ENCODE measurements at places on chromosomes 11 and 22.
A peak's percentile ranks its signal among the peaks of the same experiment; 100 is the strongest.

DNA sequence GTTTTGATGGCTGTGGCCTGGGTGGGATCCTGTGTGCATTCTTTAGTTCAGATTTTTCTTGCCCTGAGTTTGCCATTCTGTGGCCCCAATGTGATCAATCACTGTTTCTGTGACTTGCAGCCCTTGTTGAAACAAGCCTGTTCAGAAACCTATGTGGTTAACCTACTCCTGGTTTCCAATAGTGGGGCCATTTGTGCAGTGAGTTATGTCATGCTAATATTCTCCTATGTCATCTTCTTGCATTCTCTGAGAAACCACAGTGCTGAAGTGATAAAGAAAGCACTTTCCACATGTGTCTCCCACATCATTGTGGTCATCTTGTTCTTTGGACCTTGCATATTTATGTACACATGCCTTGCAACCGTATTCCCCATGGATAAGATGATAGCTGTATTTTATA lies 620 bp downstream of the OR4C16 start:
- DNase-seq: no peak

GRCh38 chr11:92580908-92581307 lies 356.3 kb downstream of the FAT3 start:
- DNase-seq: no peak

DNA sequence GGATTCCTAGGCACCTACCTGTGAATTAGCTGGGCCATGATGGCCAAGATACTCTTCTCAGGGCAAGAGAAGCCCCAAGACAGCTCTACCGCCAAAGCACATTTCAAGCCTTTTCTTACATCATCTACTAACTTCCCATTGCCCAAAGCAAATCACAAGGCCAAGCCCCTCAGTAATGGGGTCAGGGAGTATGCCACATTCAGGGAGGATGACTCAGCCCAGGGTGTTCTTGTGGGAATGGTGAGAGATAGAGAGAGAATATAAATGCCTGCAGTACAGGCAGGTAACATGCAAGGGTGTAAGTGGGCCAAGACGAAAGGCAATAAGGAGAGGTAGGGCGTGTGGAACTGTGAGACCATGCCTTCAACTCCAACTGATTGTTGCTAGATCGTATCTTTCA lies 162.5 kb upstream of the ISX start:
- no peak for DNase-seq

DNA sequence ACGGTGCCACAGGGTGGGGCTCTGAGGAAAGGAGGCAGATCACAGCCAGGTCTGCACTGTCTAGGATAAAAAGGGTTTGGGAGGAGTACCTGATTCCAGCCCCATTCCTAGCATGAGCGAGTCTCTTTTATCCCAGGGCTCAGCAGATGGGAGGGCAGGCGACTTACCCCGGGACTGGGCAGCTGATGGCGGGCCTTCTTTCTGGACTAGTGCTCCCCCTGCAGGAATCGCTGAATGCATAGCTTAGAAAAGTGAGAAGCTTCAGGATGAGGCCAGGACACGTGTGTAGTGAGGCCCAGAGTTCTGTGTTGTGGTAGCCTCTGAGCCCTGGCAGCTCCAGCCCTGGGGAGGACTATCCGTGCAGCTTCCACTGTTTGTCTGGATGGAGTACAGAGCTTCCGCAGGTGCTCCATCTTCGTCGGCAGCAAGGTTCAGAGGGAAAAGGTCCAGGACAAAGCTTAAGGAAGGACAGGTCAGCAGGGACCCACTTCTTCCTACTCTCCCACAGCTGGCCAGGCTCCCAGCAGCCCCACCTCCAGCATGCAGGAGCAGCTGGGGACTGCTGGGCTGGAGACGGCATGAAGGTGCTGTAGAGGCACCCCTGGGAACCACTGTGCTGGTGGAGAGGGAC lies 30.4 kb downstream of the COMMD9 start:
- DNase-seq: no peak

DNA sequence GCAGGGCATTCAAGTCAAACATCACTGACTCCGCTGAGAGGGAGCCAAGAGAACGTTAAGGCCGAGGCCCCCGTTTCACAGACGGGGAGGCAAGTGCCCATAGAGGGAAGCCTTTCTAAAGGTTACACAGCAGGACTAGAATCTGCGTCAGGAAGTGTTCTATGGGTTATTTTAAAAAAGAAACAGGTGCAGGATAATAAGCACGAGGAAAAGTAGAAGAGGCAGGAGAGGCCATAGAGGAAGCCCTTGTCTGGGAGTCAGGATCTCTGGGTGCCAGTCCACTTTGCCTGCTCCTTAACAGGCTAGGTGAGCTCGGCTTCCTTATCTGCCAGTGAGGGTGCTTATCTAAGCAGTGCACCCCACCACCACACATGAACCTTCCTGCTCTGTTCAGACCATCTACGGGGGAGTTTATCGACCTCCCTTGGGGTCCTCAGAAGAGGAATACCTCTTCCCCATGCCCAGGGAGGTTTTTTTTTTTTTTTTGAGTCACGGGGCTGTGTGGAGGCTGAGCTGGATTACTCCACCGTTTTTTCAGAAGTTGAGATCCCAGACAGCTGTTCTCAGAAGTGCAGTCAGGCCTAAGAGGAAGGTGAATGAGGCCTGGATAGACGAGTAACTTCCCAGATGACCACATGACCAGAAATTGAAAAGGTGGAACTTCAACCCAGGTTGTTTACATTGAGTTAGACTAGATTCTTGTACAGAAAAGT lies 1.2 kb upstream of the FCHSD2 start:
- DNase-seq: peak; percentile 40

DNA sequence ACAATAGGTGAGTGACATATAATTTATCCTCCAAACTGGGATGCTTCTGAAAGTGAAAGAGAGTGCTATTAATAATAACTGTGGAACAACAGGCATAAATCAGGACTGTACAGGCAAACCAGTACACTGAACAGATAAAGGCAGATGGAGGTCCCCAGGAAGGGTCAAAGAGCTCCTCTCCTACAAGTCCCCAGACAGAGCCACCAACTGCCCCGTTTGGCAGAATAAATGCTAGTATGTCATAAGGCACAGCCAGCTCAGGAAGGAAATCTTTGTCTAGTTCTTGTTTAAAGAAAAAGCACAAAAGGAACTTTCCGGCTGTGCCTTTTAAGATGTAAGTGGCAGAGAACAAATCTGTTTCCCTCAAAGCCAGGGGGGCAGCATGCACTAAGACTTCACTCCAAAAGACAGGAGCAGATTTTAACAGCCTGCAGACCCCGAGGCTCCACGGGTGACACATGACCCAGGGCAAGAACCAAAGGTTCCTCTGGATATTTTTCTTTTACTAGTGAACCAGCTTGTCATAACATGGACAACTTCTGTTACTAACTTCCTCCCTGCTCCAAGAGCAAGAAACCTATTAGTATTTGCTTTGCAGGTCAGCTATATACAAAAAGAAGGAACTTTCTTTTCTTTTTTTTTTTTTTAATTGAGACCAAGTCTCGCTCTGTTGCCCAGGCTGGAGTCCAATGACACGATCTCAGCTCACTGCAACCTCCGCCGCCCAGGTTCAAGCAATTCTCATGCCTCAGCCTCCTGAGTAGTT lies 50.2 kb downstream of the MYH9 start:
- no peak for DNase-seq

GRCh38 chr11:129724866-129725265 lies 90.8 kb upstream of the TMEM45B start:
- DNase-seq: no peak

- DNase-seq: no peak
Measured at GRCh38 chr11:118947091-118947490, 9.0 kb upstream of the UPK2 start.
